ENCODE measurements at places on chromosomes 13 and 19. TPM values are rescaled to one million over a fixed set of nuclear protein-coding genes. Genes with fewer than 3 reads are reported as not detected.

C13orf42 gene
- not detected for total RNA-seq

CEACAM5 gene
- total RNA-seq: 369 TPM

UCHL3 gene
- total RNA-seq: 56.1 TPM

GIPR gene
- total RNA-seq: 0.16 TPM

PRRG2 gene
- total RNA-seq: 13.2 TPM

SPACA4 gene
- 0.64 TPM for total RNA-seq

CYP2A6 gene
- total RNA-seq: 0.24 TPM

SYNE4 gene
- 0.88 TPM for total RNA-seq

STARD13 gene
- total RNA-seq: 2.3 TPM

TRAPPC5 gene
- 127 TPM for total RNA-seq

C1QTNF9 gene
- total RNA-seq: not detected

PCSK4 gene
- 1.2 TPM for total RNA-seq

ZNF541 gene
- total RNA-seq: 0.08 TPM

RAB3A gene
- 1.1 TPM for total RNA-seq

ZNF555 gene
- 1.7 TPM for total RNA-seq

TEX29 gene
- total RNA-seq: not detected

DBP gene
- 6.7 TPM for total RNA-seq

NEK5 gene
- total RNA-seq: 0.16 TPM

RAB8A gene
- 57.9 TPM for total RNA-seq

KCNN1 gene
- not detected for total RNA-seq

JSRP1 gene
- not detected for total RNA-seq

TEKTIP1 gene
- 0.84 TPM for total RNA-seq

GDF15 gene
- 3.9 TPM for total RNA-seq

All from esophagus mucosa (tissue), 1 donor.